ENCODE measurements at places on chromosomes 1 and 21.

- DNase-seq, result no peak
These were observed 159.9 kb upstream of the RAB4A start for GRCh38 chr1:229110986-229111385.

GRCh38 chr1:234758851-234759250, 148.9 kb upstream of the IRF2BP2 start:
- DNase-seq, result no peak

DNA sequence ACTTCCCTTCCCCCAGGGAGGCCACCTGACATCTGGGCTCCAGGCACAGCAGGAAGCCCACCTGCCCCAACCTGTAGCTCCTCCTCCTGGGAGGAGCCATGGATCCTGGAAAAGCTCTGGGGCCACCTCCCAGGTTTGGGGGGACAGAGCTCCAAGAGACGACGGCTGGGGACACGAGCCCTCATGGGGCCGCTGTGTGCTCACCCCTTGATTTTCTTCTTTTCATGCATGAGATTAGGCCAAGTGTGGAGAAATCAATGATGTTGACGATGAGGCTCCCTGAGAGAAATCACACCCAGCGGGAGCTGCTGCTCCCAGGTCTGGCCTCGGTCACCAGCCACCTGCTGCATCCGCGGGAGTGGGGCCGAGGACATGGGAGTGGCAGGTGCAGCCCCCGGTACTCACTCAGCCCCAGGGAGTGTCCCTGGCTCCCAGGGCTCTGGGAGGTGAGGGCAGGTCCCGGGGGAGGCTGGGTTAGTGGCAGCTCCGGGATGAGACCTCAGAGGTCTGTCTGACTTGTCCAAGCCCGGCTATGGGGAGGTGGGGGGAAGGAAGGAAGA, 8.7 kb downstream of the TNFRSF14 start:
- no peak for DNase-seq

GRCh38 chr1:201427963-201428362, 6.4 kb upstream of the TNNI1 start:
- no peak for DNase-seq

GRCh38 chr1:238672806-238673205, 713.6 kb upstream of the CHRM3 start:
- no peak for DNase-seq

Measured in upper lobe of left lung (tissue), 6 donors.